ENCODE measurements at places on chromosomes 2 and 18.

DNA sequence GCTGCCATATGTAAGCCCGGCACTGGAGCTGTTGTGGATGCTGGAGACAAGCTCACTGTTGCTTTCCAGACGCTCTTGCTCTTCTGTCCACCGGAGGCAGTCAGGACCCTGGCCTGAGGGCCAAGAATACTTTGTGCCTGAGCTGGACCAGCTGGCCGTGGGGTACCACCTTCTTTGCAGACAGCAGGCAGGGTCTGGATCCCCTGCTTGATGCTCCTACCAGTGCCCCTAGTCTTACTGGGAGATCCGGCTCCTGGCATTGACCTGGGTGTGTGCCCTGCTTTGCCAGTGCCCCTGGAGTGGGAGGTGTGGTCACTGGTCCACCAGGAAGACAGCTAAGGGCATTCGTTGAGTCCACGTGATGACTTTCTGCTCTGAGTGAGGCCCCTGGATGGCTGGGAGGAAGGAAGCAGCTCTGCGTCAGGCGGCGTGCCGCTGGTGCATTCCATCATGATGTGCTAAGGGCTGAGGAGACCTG lies 59.3 kb downstream of the LRRFIP1 start:
- H3K4me1 ChIP-seq: peaks cover 73% of the 10 kb centered on the region
- no peaks in the 10 kb centered on the region for H3K27me3 ChIP-seq
- DNase-seq: no peak
- H3K4me3 ChIP-seq: no peak overlapping the region
- no peaks in the 10 kb centered on the region for H3K36me3 ChIP-seq

DNA sequence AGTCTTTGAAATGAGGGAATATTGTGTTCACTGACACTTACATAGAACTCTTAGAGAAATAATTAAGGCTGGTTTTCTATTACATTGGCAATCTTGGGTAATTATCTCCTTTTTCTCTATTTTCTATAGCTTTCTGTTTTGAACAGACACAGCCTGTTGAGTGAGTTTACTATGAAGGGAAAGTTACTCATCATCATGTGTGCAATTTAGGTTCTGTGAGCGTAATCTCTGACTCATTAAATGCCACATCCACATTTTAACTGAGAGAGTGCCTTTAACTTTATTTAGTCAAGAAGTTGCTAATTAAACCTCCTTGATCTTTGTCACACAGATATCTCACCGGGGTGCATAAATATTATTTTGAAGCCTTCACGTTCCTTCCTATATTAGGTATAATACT lies 174.0 kb upstream of the SLC8A1 start:
- H3K27me3 ChIP-seq: no peaks in the 10 kb centered on the region
- no peaks in the 10 kb centered on the region for H3K36me3 ChIP-seq
- DNase-seq: no peak
- no peak overlapping the region for H3K4me3 ChIP-seq
- no peak overlapping the region for H3K27ac ChIP-seq

GRCh38 chr2:120596191-120596811 lies 139.4 kb upstream of the GLI2 start:
- H3K36me3 ChIP-seq: no peaks in the 10 kb centered on the region
- H3K27me3 ChIP-seq: no peaks in the 10 kb centered on the region
- H3K4me1 ChIP-seq: peaks cover 14% of the 10 kb centered on the region
- no peak for DNase-seq
- H3K4me3 ChIP-seq: peak overlapping the region; percentile 11
- H3K27ac ChIP-seq: no peak overlapping the region

DNA sequence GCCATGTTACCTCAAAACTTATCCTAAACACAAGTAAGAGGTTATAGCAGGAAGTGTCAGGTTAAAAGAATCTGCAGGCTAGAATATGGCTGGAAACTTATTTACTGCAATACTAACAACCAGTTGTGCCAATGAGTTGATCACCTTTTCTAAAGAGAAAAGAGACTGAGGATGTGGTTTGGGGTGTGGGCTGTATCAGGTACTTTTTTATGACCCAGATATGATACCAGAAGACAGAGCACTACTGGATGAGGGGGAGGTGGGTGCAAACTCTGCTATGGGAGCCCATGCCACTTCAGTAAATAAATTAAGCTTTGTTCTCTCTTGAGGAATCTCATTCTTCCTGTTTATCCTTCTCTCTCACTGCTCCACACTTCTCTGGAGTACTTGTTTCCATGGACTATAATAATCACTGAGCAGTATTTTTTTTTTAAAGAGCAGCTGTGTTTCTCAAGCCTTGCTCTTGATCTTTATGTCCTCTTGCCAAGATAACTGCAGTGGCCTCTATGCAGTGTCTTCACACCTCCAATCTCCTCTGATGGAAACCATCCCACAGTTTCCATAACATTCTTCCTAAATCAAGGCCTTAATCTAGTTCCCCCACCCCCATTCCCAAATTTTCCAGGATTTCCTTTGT lies 51.2 kb upstream of the NOSTRIN start:
- no peak overlapping the region for H3K27ac ChIP-seq
- H3K4me3 ChIP-seq: no peak overlapping the region
- no peak for DNase-seq
- H3K27me3 ChIP-seq: no peaks in the 10 kb centered on the region

- no peak for DNase-seq
- peaks cover 5% of the 10 kb centered on the region for H3K4me1 ChIP-seq
- H3K27me3 ChIP-seq: no peaks in the 10 kb centered on the region
Observed at GRCh38 chr2:17935242-17935885, 56.9 kb downstream of the KCNS3 start.

GRCh38 chr2:143954844-143955243 lies 565.1 kb downstream of the ZEB2 start:
- H3K4me1 ChIP-seq: peaks cover 18% of the 10 kb centered on the region
- H3K27me3 ChIP-seq: no peaks in the 10 kb centered on the region
- H3K36me3 ChIP-seq: no peaks in the 10 kb centered on the region

DNA sequence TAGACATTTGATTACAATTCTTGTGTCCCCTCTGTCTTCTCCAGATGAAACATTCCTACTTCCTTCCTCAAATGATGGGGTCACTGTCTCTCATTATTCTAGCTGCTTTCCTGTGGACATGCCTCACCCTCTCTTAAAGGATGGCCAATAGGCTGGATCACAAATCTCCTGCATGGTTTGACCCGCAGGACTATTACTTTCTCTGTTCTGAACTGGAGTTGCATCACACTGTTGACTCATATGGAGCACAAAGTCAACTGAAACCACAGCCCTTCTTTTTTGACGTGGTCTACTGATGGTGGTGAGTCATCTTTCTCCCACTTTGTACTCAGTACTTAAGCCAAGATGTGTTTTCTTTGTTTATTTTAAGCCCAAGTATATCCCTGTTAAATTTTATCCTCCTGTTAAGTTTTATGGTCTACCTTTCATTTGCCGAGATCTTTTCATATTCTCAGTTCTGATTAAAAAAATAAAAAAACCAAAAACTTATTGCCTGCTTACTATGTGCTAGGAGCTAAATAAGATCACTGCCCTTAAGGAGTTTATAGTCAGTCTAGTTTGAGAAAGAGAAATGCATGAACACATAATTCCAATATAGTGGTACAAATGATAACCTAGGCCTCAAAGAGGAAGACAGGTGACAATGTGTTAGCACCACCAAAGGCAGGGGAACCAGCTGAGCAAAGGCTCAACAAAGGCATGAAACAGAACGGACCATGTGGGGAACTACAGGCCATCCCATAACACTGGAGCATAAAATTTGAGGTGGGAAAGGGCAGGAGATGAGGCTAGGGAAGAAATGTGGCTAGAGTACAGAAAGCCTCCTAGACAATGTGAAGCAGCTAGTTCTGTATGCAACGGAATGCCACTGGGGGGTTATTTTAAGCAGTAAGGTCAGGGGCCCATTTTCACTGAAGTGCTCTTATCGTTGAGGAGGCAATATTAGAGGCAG lies 67.6 kb upstream of the ZFP36L2 start:
- DNase-seq: peak; percentile 46
- peak overlapping the region; percentile 59 for H3K27ac ChIP-seq
- H3K4me3 ChIP-seq: no peak overlapping the region
- no peaks in the 10 kb centered on the region for H3K36me3 ChIP-seq
- no peaks in the 10 kb centered on the region for H3K4me1 ChIP-seq
- no peaks in the 10 kb centered on the region for H3K27me3 ChIP-seq

- H3K36me3 ChIP-seq: no peaks in the 10 kb centered on the region
- no peak overlapping the region for H3K4me3 ChIP-seq
- no peak overlapping the region for H3K27ac ChIP-seq
- no peak for DNase-seq
Observed at GRCh38 chr2:220654322-220654721, 917.8 kb downstream of the EPHA4 start.

Data from thoracic aorta (tissue), 2 donors.